NB4 (cell line): ENCODE measurements at places on chromosomes 2 and 18.

DNA sequence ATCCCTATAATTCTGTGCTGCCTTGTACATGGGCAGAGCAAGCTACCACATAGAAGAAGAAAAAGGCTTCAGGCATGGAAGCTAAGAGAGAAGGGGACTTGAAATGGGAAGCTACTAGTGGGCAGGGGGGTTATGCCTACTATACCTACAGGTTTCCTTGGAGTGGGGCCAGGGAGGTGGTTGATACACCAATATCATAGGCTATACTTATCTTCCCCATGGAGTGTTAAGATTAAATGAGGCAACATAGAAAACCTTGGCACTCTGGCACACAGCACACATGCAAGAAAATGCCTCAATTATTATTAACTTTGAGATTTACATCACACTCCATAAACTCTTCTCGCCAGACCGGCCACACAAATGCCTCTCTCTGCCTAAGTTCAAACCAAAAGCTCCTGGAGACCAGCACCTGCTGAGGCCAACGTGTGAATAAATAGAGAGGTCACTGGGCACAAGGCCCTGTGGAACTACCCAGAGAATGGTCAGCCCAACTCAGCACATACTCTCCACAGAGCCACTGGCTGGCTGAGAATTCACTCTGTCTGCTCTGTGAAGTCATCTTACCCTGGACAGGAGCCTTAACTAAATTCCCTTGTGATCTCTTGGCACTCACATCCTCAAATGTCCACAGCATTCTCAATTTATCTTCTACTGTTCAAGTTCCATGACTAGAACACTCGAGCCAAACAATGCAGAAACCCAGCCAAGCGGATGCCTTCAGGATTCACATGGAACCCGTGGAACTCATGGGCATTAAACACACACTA, 498.7 kb downstream of the BCL11A start:
- DNase-seq = no peak

DNA sequence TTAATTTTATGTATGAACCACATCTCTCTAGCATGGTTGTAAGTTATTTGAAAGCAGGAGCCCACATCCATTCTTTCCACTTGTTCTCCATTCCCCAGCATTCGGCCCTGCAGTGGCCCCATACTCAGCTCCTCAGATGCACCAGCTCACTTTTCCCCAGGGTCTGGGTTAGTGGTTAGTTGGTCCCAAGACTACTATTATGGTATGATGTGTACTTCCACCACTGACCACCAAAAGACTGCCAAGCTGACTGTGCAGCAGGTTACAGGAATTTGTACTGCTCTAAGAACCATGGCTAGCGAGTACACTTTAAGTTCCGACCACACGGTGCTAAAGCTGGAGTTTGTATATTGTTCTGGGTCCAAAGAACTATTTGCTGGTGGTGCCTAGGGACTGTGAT, 413.6 kb upstream of the TCF4 start:
- peak; percentile 8 for DNase-seq

DNA sequence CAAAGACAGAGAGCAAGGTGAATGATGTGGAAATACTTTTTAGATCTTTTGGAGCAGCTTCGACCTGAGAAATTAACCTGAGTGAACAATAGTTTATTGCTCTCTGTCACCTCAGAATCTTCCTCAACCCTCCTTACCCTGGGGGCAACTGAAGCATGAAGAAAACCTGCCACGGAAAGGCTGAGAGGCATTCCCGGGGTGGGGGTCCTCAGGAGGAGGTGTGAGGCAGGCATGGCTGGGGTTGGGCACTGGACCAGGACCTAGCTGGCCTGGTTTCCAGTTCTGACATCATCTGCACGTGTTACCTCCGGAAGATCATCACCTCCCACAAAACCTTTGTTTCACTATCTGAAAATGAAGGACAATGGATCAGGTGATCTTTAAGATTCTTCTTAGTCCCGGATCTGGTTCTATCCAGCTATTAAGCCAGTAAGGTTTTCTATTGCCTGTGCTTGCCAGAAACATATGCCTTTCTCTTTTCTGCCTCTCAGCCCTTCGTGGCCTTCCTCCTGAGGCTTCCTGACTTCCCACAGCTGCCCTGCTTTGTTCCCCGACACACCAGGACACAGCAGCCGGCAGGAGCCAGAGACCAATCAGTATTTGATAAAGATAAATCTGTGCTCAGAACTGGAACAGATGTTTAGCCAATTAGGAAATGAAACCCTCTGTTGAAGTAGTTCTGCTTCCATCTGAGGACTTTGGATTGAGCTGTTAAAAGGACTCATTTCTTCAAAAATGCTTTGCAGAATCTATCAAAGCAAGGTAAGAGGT, 232.5 kb downstream of the TDRD15 start:
- no peak for DNase-seq

DNA sequence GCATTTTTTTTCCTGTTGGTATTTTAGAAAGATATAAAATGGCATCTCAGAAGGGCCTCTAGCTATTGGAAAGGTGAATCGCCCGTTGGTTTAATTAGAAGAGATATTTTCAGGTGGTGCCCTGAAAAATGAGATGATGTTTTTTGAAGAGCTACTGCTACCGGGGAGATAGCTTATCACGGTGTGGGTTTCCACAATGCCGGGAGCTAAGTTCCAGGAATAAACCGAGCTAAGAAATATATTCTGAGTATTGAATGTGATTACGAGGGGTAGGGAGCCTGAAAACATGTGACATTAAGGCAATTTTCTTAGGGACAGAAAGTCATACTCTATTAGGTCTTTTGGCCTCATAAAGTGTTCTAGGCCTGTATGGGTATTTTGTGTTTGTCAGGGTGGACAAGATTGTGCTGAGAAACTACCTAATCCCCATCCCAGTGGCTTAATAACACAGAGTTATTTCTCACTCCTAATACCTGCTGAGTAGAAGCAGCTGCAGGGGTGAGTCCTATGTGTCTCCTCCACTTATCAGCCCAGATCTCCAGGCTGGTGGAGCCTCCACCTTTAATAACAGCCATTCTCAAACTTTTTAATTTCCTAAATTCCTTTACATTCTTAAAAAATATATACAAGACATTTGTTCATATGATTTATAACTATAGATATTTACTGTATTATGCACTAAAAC, 150.2 kb downstream of the LRRTM1 start:
- no peak for DNase-seq

DNA sequence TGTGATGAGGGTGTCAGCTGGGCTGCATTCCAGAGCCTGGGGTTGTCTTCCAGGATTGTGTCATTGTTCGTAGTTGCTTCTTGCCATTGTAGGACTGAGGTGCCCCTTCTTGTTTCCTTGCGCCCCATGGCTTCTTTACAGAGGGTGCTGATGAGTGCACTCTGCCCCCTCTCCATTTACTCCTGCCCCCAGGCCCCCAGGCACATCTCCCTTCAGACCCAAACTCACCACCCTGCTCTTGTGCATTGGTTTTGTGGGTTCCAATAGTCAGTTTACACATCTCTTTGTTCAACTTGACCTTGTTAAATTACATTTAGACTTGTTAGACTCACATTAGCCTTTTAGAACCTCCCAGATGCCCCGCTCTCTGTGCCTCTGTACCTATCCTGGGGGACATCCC, 33.1 kb downstream of the HJURP start:
- DNase-seq = no peak

- no peak for DNase-seq
Observed at GRCh38 chr18:56085551-56085950, 497.6 kb upstream of the TCF4 start.

GRCh38 chr2:70041663-70042062, 45.6 kb upstream of the PCBP1 start:
- DNase-seq = no peak

- peak; percentile 30 for DNase-seq
Observed at GRCh38 chr18:26286008-26286407, 59.8 kb downstream of the TAF4B start.
